ENCODE measurements at places on chromosomes 13 and 19.

- DNase-seq, result peak; percentile 43
Measured at GRCh38 chr13:110869805-110870706, 44.8 kb downstream of the ANKRD10 start.

- no peak for DNase-seq
Measured at GRCh38 chr19:19661675-19662251, 1.7 kb downstream of the ATP13A1 start.

DNA sequence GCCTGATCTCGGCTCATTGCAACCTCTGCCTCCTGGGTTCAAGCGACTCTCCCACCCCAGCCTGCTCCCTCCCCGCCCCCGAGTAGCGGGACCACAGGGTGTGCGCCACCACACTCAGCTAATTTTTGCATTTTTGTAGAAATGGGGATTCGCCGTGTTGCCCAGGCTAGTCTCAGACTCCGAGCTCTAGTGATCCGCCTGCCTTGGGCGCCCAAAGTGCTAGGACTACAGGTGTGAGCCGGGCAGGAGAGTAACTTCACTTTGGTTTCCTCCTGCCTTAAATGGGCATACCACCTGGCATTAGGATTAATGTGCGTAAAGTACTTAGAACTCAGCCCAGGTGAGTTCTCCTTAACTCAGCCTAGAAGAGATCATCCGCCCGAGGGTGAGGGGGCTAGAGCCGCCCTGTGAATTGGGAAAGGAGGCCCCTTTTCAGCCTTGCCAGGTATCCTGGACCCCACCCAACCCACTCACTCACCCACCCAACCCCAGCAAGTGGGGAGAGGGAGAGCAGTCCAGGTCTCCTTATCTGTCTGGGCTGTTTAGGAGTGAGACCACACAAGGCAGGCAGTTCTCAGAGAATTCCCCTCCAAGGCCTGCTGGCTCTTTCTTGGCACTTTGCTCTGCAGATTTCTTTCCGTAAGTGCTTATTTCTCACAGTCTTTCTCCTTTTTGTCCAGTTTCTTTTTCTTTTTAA lies 1.2 kb upstream of the ZFP36 start:
- no peak for DNase-seq

DNA sequence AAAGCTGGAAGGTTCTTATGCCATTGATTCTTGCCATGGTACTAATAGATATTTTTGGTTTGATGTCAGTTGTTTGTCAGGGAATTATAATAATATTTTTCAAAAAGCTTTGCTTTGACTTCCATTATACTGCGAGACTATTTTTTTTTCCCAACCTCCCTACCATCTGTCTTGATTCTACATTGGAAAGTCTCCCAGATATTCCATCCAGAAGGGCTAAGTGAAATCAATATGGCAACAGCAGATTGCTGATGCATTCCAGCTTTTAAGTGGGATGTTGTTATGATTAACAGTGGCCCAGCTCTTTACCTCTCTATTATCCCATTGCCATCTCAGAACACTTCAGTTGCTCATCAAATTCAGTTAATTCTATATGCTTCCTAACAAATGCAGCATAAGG lies 247.4 kb downstream of the OXGR1 start:
- DNase-seq, result no peak

DNA sequence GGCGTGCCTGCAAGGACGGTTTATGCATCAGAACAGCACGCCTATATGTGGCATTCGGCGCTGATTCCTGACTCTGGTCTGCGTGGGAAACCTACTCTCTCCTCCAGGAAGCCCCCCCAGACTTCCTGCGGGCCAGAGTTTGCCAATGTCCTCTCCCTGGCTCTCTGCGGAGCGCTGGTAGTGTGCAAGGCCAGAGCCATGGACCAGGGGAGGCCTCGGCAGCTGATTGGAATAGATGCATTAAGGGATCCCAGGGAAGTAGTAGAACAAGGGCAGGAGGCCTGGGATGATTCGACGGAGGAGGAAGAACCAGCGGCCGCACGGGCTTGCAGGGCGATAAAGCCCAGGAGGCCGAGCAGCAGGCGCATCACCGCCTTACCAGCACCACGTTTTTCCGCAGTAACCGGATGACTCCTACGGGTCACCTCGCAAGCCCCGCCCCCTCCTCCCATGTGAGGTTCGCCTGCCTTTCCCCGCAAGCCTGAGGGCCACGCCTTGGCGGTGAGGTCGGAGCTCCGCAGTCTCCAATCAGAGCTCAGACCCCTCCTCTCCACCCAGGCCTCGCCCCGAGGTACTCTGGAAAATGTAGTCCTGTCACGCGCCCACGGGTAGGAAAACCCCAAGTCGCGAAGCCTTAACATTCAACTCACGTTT lies 5.0 kb downstream of the CLEC11A start:
- DNase-seq, result no peak

GRCh38 chr13:76421011-76421410 lies 465.2 kb downstream of the KCTD12 start:
- no peak for DNase-seq

- no peak for DNase-seq
Measured at GRCh38 chr19:55423225-55424005, 15.8 kb upstream of the UBE2S start.

GRCh38 chr13:92901739-92902138 lies 324.9 kb upstream of the GPC6 start:
- no peak for DNase-seq

DNA sequence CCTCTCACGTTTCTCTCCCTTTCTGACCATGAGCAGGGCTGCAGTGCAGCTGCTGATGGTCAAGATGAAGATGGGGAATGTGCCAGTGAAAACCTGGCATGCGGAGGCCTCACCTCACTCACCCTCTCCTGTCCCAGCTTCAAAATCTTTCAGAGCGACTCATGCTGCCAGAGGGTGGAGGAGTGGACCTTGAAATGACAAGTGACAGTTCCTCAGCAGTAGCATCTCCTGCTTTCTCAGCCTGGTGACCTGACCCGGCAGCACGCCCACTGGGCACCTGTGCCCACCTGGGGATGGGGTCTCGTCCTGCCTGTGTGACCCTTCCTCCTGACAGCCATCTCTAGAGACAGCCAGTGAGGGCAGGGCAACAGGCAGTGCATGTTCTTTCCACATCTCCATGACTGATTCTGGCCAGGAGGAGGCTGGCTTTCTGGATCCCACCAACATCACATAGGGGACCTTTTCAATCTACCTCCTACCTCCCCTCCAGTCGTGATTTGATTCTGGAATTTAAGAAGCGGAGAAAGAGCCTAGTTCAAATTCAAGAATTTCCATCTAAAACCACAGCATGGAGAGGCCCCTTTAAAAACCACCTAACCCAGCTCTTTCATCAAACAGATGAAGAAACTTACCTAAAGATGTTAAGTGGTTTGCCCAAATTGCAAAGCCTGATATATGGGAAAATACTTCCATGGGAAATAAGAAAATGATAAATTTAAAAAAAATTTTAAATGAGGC lies 45.8 kb downstream of the RFX2 start:
- no peak for DNase-seq

- no peak for DNase-seq
Measured at GRCh38 chr19:39524495-39524894, 8.2 kb downstream of the EID2B start.

DNA sequence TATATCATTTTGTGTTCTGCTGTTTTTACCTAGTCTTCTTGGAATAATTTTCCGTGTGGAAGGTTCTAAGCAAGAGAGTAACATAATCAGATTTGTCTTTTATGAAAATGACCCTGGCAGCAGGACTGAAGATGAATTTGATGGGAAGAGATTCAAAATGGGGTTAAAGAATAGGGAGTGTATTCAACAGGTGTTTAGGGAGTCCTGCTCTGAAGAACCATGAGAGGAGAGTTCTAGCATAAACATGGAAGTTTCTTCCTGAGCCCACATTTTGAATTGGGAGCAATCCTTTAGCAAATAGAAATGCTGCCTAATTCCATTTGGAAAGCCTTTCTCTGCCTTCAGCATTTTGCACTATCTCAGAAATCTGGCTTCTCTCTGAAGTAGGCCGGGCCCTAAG lies 127.0 kb downstream of the CDK8 start:
- DNase-seq, result no peak

DNA sequence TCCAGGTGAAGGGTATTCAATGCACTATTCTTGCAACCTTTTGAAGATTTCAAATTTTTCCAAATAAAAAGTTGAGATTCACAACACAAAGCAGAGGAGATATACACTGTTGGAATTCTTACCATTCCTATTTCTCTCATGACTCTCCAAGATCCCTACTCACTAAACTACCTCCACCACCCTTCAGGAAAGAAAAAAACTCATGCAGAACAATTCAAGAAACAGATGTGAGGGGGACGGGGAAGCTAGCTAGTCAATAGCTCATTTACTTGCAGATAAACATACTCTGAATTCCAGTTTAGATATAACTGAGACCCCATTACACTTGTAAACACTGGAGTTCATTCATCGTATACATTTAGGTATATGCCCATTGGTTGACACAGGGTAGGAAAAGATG lies 90.0 kb upstream of the SERP2 start:
- no peak for DNase-seq

GRCh38 chr13:99796175-99796819 lies 175.3 kb downstream of the ZIC5 start:
- DNase-seq, result peak; percentile 29

DNA sequence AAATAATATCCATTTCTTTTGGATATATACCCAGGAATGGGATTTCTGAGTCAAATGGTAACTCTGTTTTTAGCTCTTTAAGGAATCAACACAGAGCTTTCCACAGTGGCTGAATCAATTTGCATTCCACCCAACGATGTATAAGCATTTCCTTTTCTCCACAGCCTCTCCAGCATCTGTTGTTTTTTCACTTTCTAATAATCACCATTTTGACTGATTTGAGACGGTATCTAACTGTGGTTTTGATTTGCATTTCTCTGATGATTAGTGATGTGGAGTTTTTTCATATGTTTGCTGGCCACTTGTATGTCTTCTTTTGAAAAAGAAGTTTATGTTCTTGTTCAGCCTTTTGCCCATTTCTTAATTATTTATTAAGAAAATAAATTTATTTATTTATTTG lies 352.2 kb upstream of the OBI1 start:
- no peak for DNase-seq

DNA sequence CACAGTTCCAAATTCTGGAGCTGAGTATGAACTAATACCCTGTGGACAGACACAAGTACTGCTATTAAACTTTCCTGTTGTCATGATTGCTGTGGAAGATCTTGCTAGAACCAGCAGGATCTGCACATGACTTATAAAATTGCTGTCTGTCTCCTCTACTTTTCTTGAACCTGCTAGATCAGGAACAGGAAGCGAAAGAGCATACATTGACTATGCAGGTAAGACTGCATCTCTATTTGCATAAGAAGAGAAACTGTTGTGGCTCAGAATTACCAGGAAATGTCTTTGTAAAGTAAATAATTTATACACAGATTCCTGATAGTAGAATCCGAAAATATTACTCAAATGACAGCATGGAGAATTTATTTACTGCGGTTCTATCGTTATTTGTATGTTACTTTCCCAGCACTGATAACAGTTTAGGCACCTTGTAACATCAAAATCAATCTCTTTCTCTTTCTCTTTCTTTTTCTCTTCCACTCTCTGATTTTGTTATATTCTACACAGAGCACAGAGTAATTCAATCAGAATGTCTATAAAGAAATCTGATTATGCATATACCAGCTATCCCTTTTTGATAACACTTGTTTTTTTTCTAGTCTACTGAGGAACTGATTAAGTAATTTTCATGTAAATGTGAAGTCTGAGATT lies 226.5 kb downstream of the MYO16 start:
- DNase-seq, result no peak

DNA sequence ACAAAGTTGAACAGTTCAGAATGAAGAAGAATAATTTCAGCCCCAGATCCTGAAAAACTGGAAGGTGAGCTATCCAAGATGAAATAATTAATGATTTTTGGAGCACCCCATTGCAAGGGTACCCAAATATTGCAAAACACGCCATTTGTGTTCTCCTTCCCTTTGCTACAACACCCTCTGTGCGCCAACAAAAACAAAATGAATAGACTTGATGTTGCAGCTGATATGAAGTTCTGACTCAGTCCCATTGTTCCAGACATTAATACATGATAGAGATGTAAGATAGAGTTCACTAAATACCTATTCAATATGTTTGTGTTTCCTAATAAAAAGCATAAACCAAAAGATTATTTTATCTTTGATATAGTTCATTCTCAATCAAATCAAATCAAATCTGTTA lies 287.5 kb upstream of the SOX21 start:
- DNase-seq, result no peak

- no peak for DNase-seq
Measured at GRCh38 chr19:17406887-17407196, 1.4 kb upstream of the BST2 start.

DNA sequence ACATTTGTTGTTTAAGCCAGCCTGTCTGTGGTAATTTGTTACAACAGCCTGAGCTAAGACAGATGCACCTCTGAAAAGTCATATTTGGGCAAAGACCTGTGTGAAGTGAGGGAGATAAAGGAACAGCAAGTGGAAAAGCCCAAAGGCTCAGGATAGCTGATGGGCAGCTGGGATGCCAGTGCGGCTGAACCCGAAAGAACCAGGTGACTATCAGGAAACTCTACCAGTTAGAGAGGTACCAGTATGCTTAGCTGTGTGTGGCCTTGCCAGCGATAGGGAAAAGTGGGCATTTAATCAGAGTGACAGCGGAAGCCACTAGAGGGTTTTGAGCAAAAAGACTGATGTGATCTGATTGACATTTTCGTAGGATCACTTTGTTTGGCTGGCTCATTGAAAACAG lies 764.8 kb upstream of the GPC6 start:
- no peak for DNase-seq

DNA sequence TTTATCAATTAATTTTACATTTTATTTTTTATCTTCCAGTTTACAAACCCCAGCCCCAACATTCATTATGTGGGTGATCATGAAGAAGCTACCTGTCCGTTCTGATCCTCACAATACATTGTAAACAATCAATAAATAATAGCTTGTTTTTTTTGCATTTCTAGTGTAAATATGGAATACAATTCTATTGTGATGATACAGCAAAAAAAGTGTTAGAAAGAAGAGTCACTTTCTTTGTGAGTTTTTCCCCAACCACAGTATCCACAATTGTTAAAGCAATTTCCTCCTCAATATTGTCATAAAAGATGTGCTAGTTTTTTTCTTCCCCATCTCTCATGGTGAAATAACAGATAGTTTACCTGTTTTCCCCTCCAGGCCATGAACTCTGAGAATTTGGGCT lies 30.3 kb upstream of the ZNF835 start:
- DNase-seq, result no peak

- DNase-seq, result no peak
Measured at GRCh38 chr19:29952646-29953045, 10.6 kb downstream of the URI1 start.

- DNase-seq, result no peak
Measured at GRCh38 chr13:110816500-110816899, 98.4 kb downstream of the ANKRD10 start.

DNA sequence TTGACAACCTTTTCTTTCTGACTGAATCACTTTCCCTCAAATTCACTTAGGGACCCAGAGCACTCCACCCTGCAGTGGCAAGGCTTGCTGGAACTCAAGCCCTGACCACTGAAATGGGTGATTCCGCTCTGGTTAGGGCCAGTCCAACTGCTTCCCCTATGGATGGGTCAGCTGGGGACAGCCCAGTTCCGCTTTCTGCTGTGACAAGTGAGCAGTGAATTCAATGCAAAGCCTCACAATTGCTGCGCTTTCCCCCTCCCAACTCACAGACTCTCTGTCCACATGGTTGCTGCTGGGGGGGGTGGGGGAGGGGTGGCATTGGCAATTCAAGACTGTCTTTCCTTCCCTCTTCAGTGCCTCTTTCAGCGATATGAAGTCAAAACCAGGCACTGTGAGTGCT lies 18.7 kb downstream of the CD70 start:
- no peak for DNase-seq

Data from forelimb muscle (tissue), 1 donor.